Heart left ventricle (tissue), 16 donors: ENCODE measurements at places on chromosomes 1 and 21. TPM values are rescaled to one million over a fixed set of nuclear protein-coding genes. Genes with fewer than 3 reads are reported as not detected.

The LTN1 gene
- polyA plus RNA-seq, result 3.4 TPM

The CRTC2 gene
- 25.4 TPM for polyA plus RNA-seq

The STUM gene
- 0.53 TPM for polyA plus RNA-seq

The XCL2 gene
- not detected for polyA plus RNA-seq

The AIM2 gene
- 0.38 TPM for polyA plus RNA-seq

The LCK gene
- 0.40 TPM for polyA plus RNA-seq

The CRNN gene
- 0.24 TPM for polyA plus RNA-seq

DNA sequence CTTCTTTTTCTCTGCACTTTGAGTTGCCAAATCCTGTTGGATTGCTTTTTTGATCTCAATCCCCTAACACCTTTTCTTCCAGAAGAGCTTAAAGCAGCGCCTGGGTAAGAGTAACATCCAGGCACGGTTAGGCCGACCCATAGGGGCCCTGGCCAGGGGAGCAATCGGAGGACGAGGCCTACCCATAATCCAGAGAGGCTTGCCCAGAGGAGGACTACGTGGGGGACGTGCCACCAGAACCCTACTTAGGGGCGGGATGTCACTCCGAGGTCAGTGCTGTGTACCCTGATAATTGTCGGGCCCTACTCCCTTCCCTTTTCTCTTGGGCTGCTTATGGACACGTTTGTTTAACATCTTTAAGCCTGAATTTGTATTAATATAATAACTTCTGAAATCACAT is 8.3 kb downstream of the CHTOP start:
- no peak for DNase-seq

DNA sequence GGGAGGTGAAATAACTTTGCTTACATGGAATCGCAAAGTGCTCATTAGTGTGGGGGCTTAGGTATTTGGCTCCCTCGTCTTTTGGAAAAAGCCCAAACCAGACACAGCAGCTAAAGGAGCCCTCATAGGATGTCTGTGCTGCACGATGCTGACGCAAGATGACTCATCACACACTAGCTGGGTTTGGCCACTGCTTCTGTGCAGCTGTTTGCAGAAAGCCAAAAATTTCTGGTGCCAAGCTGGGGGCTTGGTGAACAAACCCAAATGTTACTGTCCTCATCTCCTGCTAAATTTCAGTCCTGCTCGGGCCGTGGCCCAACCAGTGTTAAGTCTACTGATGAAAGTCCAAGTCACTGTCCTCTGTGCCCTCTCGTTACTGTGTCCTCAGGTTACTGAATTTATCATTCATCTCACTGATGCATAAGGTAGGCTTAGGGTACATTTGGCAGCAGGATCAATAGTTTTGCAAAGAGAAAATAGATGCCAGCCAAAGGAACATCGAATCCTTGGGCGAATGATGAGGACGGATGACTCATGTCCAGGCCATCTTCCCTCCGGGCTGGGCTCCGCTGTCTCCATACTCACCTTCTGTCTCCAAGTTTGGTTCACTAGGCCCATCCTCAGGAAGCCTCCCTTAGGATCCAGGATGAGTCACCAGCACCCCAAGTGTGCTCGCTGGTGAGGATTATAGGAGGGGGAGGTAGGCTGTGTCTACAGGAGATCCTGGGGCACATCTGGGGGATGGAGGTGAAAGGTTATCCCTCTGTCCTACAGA is 177.7 kb downstream of the ADSS2 start:
- peak; percentile 62 for DNase-seq

- DNase-seq, result peak; percentile 75
Measured at GRCh38 chr1:217453816-217454215, 177.1 kb downstream of the GPATCH2 start.

DNA sequence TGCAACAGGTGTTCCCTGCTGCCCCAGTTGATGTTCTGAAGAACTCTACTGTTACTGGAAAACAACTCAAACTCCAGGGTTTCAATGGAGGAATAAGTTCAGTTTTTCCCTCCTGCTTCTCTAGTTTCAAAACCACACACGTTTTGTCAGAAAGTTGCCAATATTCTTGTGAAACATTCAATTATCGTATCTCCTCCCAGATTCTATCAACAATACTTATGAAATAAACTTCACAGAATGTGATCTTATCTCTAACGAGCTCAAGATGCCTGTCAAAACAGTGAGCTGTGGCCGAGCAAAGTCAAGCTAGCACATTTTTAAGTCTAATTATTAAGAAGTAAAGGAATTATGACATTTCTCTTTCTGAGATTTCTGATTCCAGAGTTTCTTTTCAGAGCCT is 4.7 kb downstream of the OR2B11 start:
- no peak for DNase-seq

DNA sequence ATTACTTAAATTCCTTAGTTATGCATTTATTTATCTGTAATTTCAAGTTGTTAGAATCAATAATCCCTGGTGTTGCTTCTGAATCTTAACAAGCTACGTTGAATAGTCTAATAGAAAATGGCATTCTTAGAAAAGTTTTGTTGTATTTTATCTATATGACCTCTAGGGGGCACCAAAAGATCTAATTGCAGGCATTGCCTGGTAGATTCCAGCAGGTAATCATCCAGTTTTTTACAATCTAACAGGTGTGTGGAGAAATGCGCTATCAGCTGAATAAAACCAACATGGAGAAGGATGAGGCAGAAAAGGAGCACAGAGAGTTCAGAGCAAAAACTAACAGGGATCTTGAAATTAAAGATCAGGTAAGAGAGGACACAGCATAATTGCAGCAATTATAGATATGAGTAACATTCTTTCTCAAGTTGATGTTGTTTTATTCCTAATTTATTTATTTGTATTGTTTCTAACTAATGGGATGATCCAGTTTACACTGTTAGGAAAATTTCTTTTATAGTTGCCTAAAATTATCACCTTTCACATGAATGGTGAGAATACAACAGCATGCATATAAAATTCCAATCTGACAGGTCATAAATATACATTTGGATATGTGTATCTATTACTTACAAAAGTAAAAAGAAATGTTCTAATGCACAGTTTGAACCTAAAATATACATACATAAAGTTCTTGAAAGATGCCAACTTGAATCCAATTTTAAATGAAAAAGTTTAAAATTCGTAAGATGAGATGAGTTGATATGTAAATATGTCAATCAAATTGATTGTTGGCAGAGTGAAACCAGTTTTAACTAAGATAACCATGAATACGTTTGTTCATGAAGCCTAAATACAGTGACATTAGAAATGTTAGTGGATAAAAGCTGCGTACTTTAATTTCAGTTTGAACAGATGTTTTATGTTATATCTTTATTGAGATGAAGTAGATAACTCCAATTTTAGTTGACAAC is 88.4 kb downstream of the SDCCAG8 start:
- DNase-seq, result no peak

GRCh38 chr1:149906570-149907075 is 7.3 kb downstream of the BOLA1 start:
- DNase-seq, result no peak

DNA sequence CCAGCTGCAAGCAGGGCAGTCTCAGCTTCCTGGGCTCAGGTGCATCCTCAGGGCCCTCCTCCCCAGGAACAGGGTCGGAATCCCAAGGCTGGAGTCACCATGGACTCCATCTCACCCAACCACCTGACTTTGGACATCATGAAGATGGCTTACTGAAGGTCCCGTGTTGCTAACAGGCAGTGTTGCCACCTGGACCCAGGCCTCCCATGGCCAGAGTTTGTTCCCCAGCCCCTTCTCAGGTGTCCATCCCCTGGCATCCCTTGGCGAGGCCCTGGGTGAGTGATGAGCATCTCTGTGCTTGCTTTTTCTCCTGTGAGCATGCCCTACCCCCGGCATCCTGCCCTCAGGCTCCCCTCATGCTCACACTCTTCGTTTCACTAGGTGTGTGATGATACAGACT is 101.7 kb upstream of the EDN2 start:
- DNase-seq, result no peak

GRCh38 chr1:30680429-30680828 is 43.0 kb downstream of the MATN1 start:
- DNase-seq, result no peak

GRCh38 chr21:39088031-39088370 is 95.2 kb downstream of the PSMG1 start:
- no peak for DNase-seq
